Stimulated activated CD8-positive, alpha-beta memory T cell treated with anti-CD3 and anti-CD28 coated beads, Interleukin-4, amount 100 ng/mL, for 4 hours (primary cell): ENCODE measurements at places on chromosomes 4 and X.

DNA sequence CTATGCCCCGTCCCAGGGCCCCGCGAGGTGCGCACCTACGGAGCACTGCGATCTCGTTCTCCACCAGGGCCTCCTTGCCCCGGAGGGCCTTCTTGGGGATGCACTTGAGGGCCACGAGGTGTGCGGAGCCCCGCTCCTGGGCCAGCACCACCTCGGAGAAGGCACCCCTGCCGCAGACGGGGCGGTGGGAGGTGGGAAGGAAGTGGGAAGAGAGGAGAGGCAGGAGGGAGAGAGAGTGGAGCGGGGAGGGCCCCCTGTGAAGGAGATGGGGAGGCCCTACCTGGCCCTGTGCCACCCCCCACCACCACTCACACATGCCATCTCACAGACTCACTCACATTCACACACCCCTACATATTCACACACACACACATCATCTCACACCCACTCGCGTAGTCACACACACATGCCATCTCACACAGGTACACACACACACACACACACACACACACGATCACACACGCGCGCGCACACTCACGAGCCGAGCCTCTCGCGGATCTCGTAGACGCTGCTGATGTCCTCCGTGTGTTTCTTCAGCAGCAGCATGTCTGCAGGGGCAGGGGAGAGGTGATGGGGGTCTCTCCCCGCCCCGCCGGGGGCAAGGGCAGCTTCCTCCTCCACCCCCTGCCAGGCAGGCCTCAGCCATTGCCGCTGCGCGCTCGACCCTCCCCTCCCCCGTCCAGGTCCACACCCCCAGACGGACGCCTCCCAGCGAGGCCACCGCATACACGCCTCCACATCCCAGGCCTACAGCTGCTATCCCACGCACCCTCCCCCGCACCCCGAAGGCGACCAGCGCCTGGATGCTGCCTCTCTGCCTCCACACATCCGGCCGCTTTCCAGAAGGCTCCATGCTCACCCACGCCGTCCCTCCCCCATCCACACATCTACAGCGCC, 834 bp downstream of the PNCK start:
- DNase-seq: no peak

DNA sequence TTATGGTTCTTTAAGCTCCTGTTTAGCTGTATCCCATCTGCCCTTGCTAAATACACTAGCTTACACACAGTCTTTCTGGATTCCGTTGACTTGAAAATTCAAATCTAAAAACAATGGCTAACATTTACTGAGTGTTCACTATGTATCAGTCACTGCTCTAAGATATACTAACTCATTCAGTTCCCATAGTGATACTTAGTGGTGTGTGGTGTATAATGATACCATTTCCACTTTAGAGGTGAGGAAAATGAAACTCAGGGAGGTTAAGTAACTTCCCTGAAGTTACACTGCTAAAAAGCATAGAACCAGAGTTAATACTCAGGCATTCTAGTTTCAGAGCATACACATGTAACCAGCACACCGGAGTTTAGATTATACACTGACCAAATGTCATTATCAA, 762.0 kb downstream of the GRID2 start:
- no peak for DNase-seq

- DNase-seq: no peak
These were observed 21.9 kb downstream of the FHIP1A start for GRCh38 chr4:151430740-151431457.

DNA sequence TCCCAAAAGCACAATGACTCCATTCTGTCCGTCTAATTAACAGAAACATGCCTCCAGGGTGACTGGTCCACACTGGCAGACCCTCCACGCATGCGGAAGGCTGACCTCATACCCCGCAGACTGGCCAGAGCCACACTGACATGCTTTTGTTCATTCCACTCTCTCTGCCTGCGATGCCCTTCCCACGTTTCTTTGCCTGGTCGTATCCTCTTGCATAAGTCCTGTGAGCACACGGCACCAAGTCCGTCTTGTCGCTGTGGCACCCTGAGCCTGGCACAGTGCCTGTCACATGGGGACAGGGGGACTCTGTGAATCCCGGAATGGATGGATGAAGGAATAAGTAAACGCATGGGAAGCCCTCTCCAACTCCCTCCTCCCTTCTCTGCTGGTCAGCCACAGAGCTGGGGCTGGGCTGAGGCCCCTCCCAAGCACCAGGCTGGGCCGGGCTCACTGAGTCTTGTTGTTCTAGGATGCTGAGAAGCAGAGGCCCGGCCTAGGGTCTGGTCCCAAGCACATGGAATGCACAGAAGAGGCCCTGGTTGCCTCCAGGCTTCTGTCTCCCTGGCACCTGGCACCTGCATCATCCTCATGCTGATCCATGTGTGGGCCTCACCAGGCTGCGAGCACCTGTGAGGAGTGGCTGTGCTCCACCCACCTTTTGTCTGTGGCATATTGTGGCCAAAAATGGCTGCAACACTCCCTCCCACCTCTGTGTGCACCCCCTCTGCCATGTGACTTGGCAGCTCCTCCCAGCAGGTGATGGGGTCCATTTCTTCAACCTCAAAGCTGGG, 38.9 kb upstream of the C4orf50 start:
- DNase-seq: no peak

GRCh38 chrX:133373386-133374079, 41.8 kb downstream of the GPC4 start:
- DNase-seq: no peak

DNA sequence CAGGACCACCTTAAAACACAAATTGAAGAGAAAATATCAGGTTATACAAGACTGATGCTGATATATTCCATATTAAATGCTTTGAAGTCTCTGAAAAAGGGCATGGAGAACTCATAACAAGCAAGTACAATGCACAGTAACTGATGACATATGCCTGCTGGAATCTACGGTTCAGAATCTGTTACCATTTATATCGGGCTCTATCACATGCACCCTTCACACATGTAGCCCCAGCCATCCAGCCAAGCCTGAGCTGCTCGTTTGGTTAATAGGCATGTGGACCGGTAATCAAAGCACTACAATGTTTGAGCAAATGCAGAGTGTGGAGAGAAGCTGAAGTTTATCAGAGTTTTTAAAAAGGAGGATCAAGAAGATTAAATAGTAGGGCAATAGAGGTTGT, 11.8 kb downstream of the COMMD8 start:
- DNase-seq: no peak

GRCh38 chr4:180950377-180950776, 1292.8 kb upstream of the TENM3 start:
- DNase-seq: no peak

GRCh38 chr4:177023951-177024350, 231.2 kb upstream of the VEGFC start:
- DNase-seq: no peak

DNA sequence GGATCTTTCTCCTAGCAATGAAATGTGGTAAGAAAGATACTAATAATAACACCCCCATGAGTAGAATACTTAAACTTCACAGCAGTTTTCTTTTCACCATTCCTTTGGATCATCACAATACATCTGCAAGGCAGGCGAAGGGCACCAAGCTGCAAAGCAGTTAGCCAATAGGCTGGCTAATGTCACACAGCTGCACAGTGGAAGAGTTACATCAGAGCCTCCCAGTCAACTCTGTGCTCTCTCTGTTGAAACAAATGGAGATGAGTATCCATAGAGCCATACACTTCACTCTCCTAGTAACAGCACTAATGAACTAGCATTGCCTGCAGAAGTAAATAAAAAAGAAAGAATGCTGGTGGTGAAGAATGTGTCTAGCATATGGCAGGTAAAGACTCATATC, 139.0 kb downstream of the ATG4A start:
- no peak for DNase-seq

- no peak for DNase-seq
These were observed 41.6 kb upstream of the GIMD1 start for GRCh38 chr4:106409901-106410889.

DNA sequence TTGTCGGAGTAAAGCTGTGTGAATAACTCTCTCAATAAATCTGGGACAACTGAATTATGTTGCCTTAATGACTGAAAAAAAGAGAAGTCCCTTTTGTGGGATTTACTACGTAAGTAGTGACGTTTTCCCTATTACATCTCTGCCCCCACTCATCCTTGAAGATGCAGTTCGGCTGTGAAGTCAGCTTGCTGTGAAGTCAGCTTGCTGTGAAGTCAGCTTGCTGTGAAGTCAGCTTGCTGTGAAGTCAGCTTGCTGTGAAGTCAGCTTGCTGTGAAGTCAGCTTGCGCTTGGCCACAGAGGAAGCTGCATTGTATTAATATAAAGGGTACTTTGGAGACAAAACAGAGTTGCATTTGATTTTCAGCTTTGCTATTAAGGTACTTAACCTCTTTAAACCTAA, 8.0 kb upstream of the VAMP7 start:
- DNase-seq: no peak

- no peak for DNase-seq
These were observed 483.4 kb downstream of the RPA4 start for GRCh38 chrX:97367125-97367524.

GRCh38 chrX:132651421-132652086, 162.7 kb upstream of the MBNL3 start:
- DNase-seq: no peak

DNA sequence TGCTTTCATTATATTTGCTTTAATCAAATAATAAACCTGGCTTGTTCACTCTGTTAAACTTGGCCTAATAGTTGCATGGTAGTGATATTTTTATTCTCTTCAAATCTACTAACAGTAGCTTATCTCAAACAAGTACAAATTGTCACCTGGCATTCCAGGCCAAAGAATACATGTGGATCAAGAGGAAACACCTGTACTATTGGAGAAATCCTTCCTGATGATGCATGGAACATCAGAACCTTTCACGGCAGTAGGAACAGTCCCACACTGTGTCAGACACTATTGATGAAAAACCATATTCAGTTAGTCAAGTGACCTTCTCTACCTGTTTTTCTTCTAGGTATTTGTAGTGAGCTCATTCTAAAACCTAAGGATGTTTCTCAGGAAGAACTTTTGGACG, 17.0 kb downstream of the MTHFD2L start:
- no peak for DNase-seq

GRCh38 chrX:666762-667720, 36.5 kb downstream of the SHOX start:
- no peak for DNase-seq

DNA sequence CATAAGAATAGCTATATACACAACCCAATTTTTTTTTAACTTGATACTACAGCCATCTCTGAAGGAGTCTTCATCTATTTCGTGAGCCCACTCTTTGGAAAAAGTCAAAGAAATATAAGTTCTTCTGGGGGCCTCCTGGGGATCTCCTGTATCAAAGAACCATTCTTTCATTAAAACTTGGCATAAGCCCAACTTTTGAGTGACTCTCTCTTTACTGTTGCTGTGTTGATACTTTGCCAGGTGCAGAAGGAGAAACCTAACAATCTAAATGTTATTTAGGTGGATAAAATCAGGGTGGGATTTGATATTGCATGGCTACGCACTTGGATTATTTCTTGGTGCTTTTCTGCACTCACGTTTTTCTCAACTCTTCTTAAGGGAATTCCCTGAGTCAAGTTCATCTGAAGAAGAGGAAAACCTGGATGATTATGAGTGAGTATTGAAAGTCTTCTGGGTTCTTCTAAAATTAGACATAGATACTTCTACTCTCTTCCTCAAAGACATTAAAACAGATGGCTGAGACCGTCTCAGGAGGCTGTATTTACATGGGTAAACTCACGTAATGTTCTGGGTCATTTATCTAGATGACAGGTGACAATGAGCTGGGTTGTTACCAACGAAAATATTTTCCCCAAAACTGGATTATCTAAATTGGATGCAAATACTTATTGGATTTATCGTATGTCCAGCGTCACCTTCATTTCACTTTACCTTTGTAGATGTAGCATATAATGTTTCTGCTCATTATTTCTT, 25.2 kb downstream of the BMX start:
- DNase-seq: no peak

GRCh38 chr4:173494013-173494970, 35.7 kb downstream of the HAND2 start:
- DNase-seq: no peak

DNA sequence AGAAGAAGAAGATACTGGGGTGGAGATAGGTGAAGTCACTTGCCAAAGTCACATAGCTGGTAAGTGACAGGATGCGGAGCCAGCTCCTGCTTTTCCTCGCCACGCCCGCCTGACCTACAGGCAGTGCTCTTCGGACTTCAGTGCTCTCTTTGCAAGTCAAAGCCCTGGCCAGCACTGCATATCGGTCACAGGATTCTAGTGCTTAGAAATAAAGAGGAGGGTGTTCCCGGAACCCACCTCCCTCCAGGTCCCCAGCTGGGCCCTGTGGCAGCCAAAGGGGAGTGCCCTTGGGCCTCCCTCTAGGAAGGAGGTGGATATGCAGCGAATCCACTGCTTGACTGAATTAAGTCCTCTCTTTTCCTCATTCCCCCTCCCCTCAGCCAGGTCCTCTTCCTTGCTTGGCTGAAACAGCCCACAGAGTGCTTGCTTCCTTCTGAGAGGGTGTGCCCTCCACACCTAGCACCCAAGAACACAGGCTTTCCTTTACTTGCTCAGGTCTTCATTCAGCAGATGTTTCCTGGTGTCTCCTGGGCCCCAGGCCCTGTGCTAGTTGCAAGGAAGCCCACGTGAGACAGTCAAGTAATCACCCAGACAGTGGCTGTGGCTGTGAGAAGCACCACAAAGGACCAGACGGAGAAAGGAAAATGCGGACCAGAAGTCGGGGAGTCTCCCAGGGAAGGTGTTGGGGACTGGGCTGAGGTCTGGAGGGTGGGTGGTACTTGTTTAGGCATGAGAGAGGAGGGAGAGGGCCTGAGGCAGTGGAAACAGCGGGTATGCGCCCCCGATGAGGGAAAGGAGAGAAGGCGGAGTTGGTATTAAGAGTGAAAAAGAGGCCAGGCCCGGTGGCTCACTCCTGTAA, 14.0 kb upstream of the HMGB3 start:
- no peak for DNase-seq

DNA sequence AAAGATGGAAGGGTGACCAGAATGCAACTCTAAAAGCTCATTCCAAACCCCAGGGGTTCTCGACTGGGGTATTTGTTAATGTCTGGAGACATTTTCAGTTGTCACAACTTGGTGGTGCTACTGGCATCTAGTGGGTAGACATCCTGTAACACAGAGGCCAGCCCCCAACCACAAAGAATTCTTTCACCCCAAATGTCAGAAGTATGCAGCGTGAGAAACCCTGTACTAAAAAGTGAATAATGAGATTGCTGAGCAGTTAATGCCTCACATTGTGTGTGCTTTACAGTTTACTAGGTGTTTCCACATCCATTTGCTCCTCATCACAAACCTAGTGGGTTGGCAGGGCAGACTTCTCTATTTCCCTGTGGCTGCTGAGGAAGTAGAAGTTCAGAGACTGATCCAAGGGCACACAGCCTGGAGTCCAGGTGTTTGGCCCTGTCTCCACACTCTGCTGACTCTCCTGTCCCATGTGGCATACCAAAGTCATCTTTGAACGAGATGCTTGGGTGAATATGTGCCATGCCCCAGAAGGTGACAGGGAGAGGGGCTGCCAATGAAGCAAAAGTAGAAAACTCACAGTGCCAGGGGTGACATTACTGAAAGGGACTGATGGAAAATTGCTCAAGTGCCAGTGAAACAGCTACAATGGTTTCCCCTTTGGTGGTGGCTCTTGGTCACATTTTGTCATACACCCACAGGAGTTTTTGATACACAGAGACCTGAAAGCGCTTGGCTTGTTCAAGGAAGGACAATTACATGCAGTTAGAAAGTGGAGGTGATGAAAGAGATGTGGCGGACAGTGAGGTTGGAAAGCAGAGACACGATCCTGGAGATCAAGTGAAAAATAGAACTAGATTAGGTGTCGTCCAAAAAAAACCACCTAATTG, 10.1 kb upstream of the TMEM154 start:
- DNase-seq: no peak
